K562 (cell line): ENCODE measurements at places on chromosomes 4 and X. TPM values are rescaled to one million over a fixed set of nuclear protein-coding genes. Genes with fewer than 3 reads are reported as not detected.

DNA sequence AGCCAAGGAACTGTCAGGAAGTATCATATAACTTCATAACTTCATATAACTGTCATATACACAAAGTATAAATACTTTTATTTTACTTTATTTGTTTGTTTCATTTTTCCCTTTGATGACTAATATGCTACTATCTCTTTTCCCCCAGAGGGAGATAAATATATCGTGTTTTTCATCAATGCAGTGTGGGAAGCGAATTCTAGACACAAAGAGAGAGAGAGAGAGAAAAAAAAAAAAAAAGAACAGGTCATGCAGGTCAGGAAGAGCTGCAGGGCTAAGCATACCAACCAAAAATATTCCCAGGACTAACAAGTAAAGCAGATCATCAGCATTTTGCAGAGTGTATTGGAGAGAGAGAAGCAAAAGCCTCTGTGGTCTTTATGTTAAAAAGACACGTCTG, 1849.2 kb downstream of the STIM2 start:
- DNase-seq, result no peak
- no peak overlapping the region for H3K27ac ChIP-seq
- no peak overlapping the region for H3K4me3 ChIP-seq
- no peaks in the 10 kb centered on the region for H3K36me3 ChIP-seq
- H3K27me3 ChIP-seq, result no peaks in the 10 kb centered on the region
- no peaks in the 10 kb centered on the region for H3K4me1 ChIP-seq

- H3K4me1 ChIP-seq, result no peaks in the 10 kb centered on the region
- DNase-seq, result no peak
- no peaks in the 10 kb centered on the region for H3K27me3 ChIP-seq
Measured at GRCh38 chrX:106905064-106905708, 2.0 kb upstream of the RIPPLY1 start.

- no peaks in the 10 kb centered on the region for H3K27me3 ChIP-seq
- H3K27ac ChIP-seq, result no peak overlapping the region
- no peak for DNase-seq
- H3K4me1 ChIP-seq, result no peaks in the 10 kb centered on the region
- H3K36me3 ChIP-seq, result no peaks in the 10 kb centered on the region
- H3K4me3 ChIP-seq, result no peak overlapping the region
Measured at GRCh38 chr4:81506731-81507130, 35.0 kb upstream of the RASGEF1B start.

GRCh38 chr4:148079961-148080360, 348.1 kb downstream of the ARHGAP10 start:
- no peak overlapping the region for H3K4me3 ChIP-seq
- H3K27me3 ChIP-seq, result no peaks in the 10 kb centered on the region
- no peak overlapping the region for H3K27ac ChIP-seq
- H3K36me3 ChIP-seq, result no peaks in the 10 kb centered on the region
- H3K4me1 ChIP-seq, result no peaks in the 10 kb centered on the region

DNA sequence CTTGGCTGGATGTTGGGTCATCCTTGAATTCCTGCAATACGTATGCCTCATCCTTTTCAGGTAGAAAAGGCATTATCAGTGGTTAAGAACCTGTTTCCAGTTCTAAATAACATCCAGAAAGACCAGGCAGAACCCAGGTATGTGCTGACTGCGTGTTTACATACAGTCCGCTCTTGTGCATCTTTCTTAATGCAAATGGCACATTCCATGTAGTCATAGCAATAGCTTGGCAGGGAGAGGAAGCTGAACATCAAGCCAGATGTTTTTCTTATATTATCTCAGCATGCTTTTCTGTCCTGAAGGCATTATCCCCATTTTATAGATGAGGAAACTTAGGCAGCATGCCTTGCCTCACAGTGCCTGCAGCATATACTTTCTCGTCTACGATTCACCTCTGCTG, 2.1 kb downstream of the DCLK2 start:
- no peak overlapping the region for H3K4me3 ChIP-seq
- no peak overlapping the region for H3K27ac ChIP-seq
- H3K27me3 ChIP-seq, result 0 out of 3 replicates have a peak, but pooled peaks cover 2% of the 10 kb centered on the region
- no peak for DNase-seq

Gene ITIH6
- not detected in 2 replicates for total RNA-seq

Gene EGF
- total RNA-seq, result 1.2 and 1.5 TPM in 2 replicates

DNA sequence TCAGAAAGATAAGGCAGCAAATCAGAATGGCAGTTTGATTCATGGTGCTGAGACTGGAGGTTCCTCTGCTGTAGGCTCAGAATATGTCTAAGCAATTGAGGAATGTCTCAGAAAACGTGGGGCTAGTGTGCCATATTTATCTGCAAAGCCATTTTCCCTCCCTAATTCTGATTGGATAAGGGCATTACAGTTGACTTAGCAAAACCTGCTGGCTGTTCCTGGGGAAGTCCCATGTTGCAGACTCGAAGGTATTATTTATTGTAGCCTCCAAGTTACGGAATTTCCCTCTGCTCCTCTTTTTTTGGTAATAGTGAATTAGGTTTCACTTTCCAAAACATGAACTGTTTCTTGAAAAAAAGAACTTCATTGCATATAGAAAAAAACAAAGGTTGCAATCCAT, at the start of gene CXCL10:
CXCL10 (minus strand) TSS at position 109 of the 400 bp plus-strand sequence; CDS start at position 43, 66 bp downstream.
- no peaks in the 10 kb centered on the region for H3K36me3 ChIP-seq
- H3K27ac ChIP-seq, result no peak within 1 kb of the TSS
- no peak for DNase-seq
- peaks cover 2% of the 10 kb centered on the region; the same call in 1 of the 3 replicates for H3K27me3 ChIP-seq
- no peak within 1 kb of the TSS for H3K4me3 ChIP-seq
- H3K4me1 ChIP-seq, result no peaks in the 10 kb centered on the region

DNA sequence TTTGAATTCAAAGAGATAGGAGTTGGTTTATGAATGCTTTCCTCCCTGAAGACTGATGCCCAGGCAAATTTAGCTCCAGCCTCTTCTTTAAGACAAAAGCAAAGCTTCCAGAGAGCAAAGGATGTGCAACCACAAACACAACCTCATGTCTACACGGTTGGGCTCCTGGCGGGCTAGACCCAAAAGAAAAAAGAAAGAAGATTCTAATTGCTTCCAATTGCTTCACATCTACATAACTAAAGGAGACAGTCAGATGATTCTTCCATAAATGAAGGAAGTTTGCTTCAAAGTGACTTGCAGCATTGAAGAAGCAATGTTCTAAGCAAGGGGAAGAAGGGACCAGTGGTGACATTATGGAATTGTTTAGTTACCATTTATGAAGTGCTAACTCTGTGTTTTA, 1603.0 kb upstream of the TENM3 start:
- H3K27me3 ChIP-seq, result no peaks in the 10 kb centered on the region
- no peak for DNase-seq
- H3K27ac ChIP-seq, result no peak overlapping the region
- H3K4me1 ChIP-seq, result no peaks in the 10 kb centered on the region
- no peak overlapping the region for H3K4me3 ChIP-seq

Gene TNIP3
- total RNA-seq, result not detected in 2 replicates

Gene SLC25A31
- total RNA-seq, result not detected in 2 replicates

DNA sequence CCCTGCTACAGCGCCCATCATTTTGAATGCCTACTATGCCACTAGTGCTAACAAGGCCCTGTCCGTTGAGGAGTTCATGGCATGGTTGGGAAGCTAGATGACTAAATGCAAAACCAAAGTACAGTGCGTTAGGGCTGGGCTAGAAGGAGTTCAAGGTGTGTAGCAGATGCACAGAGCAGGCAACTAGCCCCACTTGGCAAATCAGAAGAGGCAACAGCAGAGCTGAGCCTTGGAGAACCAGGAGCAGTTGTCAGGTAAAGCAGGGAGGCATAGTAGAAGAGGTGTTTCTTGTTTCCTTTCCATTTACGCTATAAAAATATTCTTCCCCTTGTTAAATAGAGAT, 146.6 kb upstream of the CPEB2 start:
- peaks cover 28% of the 10 kb centered on the region for H3K4me1 ChIP-seq
- H3K36me3 ChIP-seq, result no peaks in the 10 kb centered on the region
- no peak overlapping the region for H3K4me3 ChIP-seq
- peak overlapping the region; percentile 88 for H3K27ac ChIP-seq
- no peaks in the 10 kb centered on the region for H3K27me3 ChIP-seq
- no peak for DNase-seq

DNA sequence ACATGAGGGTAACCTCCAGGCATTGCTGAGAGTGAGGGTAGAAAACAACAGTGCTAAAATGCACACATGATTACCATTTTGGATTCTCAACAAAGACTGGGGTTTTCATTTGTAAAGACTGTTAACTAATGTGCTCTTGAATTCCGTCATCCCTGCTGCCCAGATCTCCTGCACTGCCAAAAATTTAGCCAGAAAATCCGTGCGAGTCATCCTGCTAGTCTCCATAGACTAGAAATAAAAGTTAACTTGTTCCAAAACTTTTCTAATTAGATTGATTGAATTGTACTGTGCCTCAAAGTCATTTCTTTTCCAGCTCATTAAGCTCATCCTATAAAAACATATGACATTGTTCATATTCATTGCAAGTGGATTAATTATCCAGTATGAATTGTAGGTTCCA, 99.8 kb downstream of the ARSF start:
- no peak overlapping the region for H3K27ac ChIP-seq
- H3K36me3 ChIP-seq, result no peaks in the 10 kb centered on the region
- no peaks in the 10 kb centered on the region for H3K4me1 ChIP-seq
- no peak for DNase-seq
- no peaks in the 10 kb centered on the region for H3K27me3 ChIP-seq

Gene H2BW2
- total RNA-seq, result not detected in 2 replicates

Gene VBP1
- 123 and 126 TPM in 2 replicates for total RNA-seq

- peaks cover 5% of the 10 kb centered on the region; the same call in 1 of the 2 replicates for H3K4me1 ChIP-seq
- H3K4me3 ChIP-seq, result no peak overlapping the region
- peaks cover 6% of the 10 kb centered on the region; the same call in 1 of the 3 replicates for H3K36me3 ChIP-seq
Measured at GRCh38 chr4:82905205-82905604, 4.7 kb downstream of the THAP9 start.

DNA sequence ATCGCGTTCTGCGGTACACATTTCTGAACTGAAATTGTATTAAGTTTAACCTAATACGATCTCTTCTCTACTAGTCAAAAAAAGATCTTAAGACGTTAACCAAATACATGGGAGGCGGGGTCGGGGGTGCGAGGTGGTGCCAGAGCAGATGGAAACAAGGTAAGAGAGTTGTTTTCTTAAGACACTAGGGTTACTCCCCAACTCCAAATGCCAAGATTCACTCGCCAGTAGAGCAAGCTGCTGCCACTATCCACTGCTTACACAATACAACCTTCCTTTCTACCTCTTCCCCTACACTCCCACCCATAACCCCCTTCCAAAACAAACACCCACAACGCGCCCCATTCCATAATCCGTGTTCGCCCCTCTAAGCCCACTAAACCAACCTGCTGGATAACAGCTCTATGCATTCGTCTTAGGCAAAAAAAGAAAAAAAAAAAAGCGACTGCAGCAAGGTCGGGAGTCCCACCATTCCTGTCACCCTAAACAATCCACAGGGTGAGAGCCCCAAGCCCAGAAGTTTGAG, 1.3 kb downstream of the LCORL start:
- peak overlapping the region; percentile 94 for H3K4me3 ChIP-seq
- no peaks in the 10 kb centered on the region; the same call in 2 of the 3 replicates for H3K4me1 ChIP-seq
- peak overlapping the region; percentile 95 for H3K27ac ChIP-seq

DNA sequence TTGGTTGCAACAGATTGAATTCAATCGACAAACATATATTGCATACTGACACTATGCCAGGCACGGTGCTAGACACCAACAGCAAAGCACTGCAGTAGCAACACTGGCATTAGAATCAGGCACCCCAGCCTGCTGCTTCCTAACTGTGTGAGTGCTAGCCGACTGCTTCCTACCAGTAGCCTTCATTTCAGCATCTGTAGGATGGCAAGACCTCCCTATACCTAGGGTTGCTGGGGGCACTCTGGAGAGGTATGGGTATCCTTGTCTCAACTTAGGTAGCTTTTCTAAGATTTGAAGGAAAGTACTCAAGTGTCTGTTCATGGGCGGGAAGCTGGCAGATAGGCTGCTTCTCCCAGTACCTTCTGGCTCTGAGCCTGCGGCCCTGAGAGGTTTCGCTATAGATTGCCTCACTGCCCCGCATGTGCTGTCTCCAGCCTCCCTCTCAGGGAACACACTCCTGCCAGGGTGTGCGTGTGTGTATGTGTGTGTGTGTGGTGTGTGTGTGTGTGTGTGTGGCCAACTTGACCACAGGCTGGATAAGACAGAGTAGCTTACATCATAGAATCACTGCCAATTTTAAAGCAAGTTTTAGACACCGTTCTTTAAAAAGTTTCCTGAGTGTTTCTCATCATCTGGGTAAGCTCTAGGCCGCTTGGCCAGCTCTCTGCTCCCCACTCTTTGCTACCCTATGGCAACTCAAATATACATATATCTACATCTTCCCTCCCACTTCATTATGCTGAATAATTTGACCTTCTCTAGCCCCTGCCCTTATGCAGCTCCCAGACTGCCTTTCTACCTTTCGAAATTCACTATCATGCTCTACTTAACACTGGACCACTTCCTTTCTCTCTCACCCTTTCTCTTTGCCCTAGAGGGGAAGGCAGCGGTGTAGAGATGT, 97.0 kb upstream of the PJA1 start:
- peaks cover 25% of the 10 kb centered on the region for H3K27me3 ChIP-seq
- no peak for DNase-seq
- no peak overlapping the region for H3K27ac ChIP-seq
- no peak overlapping the region for H3K4me3 ChIP-seq

DNA sequence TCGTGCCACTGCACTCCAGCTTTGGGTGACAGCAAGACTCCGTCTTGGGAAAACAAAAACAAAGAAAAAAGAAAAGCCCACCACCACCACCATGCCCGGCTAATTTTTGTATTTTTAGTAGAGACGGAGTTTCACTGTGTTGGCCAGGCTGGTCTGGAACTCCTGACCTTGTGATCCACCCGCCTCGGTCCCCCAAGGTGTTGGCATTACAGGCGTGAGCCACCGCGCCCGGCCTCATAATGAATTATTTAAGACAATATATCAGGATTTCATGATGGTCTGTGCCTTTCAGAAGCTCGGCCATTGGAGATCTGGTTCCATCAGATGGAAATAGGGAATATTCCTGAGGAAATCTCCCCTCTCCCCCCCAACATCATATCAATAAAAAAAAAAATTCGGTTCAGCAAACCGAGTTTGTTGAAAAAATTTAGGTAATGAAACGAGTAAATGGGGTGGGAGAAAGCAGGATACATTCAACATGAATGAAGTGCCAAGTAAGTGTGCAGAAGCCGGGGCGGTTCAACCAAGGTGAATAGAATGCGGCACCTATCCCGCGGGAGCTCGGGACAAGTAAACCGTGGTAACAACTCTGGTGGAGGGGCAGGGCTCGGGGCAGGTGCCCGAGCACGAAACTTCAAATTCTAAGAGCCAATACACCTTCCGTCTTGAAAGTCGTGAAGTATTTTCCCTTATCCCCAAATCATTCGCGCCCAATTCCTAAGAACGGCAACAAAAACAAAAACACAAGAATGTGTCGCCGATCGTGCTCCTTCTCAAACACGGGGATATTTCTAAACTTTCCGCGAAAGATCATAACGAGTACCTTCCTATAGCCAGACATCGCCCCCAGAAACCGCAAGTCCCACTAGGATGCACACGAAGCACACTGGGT, 773 bp upstream of the TXLNG start:
- peak overlapping the region; percentile 80 for H3K4me3 ChIP-seq
- H3K4me1 ChIP-seq, result peaks cover 10% of the 10 kb centered on the region; the same call in 1 of the 2 replicates
- H3K36me3 ChIP-seq, result peaks cover 24% of the 10 kb centered on the region
- H3K27me3 ChIP-seq, result no peaks in the 10 kb centered on the region
- no peak for DNase-seq
